ENCODE measurements at places on chromosomes 16 and 17.

- DNase-seq, result no peak
Observed at GRCh38 chr17:82638183-82638773, 10.0 kb downstream of the WDR45B start.

GRCh38 chr16:23557779-23558702 is 514 bp downstream of the UBFD1 start:
- peak; percentile 19 for DNase-seq

- no peak for DNase-seq
Observed at GRCh38 chr17:72439893-72440502, 319.2 kb downstream of the SOX9 start.

- DNase-seq, result no peak
Observed at GRCh38 chr16:73012341-73012740, 35.6 kb downstream of the ZFHX3 start.

DNA sequence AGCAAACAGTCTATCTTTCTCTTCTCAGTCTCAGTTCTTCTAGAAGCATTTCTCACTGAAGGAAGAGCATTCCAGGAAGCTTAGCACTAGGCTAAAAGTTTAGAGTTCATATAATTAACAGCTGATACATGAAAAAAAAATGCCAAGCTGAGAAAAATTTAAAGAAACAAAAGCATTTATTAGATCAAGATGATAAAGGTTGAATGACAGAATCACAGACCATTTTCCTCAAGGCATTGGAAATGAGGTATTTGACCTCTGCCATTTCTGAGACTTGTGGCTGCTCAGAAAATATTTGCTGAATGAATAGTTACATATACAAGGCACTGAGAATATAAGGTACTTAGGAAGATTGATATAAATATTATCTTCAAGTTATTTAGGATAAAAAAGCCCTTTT is 901.6 kb upstream of the GOT2 start:
- peak; percentile 4 for DNase-seq

- no peak for DNase-seq
Observed at GRCh38 chr17:69800870-69801269, 274.2 kb upstream of the KCNJ16 start.

GRCh38 chr17:27983853-27984252 is 58.6 kb upstream of the NLK start:
- no peak for DNase-seq

DNA sequence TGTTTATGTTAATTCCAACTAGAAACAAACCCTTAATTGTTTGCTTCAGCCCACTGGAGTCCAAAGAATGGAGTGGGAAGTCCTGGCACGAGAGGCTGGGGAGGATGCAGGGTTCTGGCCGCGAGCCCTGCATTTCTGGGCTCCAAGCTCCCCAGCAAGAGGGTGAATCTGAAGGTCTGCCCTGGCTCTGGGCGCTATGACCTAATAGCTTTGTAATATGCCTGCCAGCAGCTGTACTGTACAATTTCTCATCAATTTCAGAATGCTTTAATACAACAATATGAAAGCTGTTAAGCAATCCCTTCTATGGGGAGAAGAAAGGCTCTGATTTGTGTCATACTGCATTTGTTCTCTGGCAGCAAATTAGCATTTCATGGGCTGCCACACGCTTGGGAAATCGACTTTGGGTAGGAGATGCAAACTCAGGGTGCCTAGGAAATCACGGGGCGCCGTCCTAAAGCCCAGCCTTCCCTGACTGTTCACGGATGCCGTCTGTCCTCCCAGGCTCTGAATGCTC is 43.8 kb downstream of the NDEL1 start:
- no peak for DNase-seq

DNA sequence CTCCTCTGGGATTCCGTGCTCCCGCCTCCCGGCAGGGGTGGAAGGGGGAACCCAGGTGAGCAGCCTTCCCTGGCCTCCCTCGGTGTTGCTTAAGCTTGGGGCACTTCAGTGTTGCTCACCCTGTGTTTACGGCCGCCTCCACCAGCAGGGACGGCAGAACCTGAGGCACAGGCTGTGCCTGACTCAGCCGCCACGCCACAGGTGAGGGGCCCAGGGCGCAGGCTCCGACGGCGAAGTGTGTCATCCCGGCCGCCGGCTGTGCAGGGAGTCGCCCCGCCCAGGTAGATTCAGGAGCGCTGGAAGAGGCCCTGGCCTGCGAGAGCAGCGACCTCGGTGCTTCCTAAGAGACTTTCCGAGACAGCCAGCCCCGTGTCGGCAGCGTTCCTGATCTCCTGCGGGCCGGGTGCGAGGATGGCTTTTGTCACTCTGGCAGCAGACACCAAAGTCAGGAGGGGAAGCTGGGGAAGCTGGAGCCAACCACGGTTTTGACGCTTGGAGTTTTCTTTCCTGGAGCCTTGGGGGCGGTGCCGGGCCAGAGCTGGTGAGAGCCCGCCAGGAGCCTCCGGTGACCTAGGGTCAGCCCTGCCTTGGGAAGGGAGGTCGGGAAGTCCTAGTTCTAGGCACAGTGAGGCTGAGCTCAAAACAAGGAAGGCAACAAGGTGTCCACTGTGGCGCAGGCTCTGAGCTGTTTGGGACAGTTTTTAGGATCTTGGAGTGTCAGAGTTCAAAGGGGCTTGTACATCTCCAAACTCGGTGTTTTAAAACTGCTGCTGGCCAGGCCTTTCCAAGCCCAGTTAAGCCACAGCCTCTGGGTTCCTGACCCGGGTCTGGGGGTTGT is 2.1 kb downstream of the GSE1 start:
- peak; percentile 94 for DNase-seq

- DNase-seq, result peak; percentile 38
Observed at GRCh38 chr16:78925083-78925767, 675.3 kb downstream of the MAF start.

GRCh38 chr17:1577182-1577581 is 14.6 kb upstream of the PITPNA start:
- DNase-seq, result peak; percentile 81

DNA sequence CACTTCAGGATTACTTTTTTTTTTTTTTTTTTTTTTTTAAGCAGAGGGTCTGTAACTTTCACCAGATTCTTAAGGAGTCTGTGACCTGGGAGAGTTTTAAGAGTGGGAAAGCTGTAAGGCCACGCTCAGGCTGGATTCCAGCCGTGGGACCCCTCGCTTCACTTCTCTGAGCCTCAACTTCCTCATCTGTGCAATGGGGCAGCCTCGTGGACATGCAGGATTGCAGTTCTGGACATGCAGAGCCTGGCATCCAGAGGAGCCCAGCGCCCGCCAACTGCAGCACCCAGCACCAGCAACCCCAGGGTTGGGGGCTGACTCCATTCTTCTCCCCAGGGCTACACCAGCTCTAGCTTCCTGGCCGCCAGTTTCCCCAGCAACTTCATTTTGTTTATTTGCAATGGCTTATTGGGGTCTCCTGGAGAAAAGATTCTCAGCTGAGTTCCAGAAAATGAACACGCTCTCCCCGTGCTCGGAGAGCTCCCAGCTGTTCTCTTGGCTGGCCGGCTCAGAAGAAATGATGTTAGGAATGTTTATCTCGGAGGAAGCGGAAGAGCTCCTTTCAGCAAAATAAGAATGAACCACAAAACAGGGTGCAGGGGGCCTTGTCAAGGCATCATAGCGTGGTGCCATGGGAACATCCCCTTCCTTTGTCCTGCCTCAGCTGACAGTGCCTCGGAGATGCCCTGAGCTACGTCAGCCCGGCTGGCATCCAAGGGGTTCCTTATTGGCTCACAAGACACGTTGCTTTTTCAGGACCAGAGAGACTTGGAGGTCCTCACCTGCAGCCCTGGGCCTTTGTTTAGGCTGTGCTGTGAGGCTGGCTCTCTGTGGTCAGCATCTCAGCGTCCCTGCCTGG is 22.9 kb upstream of the ZCCHC14 start:
- no peak for DNase-seq

GRCh38 chr17:56213031-56213430 is 59.8 kb downstream of the ANKFN1 start:
- DNase-seq, result no peak

- DNase-seq, result no peak
Observed at GRCh38 chr17:73348018-73348828, 36.4 kb upstream of the CDC42EP4 start.

DNA sequence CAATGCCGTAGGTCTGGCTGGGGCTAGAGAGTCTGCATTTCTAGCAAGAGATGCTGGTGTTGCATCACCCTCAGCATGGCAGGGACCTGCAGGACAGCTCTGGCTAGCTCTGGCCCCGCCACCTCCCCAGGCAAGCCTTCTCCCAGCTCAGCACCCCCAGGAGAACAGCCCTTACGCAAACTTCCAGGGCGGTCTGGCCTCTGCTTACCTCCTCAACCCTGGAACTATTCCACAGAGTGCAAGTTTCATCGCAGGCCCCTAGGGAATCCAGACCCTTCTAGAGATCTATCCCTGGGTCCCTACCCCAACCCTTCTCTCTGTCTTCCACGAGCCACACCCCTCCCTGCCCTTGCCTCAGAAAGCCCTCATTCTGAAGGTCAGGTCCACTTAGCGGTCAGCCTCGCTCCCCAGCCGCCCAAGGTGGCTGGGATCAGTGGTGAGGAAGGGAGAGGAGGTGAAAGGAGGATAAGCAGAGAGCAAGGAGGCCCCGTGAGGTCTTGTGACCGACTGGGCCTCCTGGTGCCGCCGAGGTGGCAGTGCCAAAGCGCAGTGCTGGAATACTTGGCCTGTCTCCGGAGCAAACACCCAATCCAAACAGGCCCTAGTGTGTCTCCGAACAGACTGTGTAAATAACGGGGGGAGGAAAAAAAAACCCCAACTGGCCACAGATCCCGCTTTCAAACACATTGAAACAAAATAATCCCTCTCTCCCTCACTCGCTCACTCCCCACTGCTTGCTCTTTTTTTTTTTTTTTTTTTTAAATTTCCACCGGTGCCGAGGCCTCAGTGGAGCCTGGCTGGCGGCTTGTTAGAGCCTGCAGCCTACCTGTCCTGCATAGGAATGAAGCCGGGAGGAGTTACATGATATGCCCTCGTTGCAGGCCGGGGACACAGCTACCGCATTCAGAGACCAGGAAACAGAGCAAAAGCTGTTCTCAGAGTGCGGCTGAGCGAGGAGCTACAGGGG is 380.9 kb downstream of the SOX9 start:
- DNase-seq, result no peak

GRCh38 chr16:86834451-86835035 is 256.2 kb downstream of the FOXL1 start:
- peak; percentile 33 for DNase-seq

DNA sequence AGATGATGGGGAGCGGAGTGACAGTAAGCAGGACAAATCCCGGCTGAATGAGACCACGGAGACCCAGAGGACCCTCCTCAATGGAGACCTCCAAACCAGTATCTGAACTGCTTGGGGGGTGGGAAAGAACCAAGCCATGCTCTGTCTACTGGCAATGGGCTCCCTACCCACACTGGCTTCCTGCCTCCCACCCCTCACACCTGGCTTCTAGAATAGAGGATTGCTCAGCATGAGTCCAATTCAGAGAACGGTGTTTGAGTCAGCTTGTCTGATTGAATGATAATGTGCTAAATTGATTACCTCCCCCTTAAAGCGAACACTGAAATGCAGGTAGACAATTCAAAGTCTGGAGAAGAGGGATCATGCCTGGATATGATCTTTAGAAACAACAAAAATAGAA is 5.5 kb downstream of the SSTR2 start:
- no peak for DNase-seq

DNA sequence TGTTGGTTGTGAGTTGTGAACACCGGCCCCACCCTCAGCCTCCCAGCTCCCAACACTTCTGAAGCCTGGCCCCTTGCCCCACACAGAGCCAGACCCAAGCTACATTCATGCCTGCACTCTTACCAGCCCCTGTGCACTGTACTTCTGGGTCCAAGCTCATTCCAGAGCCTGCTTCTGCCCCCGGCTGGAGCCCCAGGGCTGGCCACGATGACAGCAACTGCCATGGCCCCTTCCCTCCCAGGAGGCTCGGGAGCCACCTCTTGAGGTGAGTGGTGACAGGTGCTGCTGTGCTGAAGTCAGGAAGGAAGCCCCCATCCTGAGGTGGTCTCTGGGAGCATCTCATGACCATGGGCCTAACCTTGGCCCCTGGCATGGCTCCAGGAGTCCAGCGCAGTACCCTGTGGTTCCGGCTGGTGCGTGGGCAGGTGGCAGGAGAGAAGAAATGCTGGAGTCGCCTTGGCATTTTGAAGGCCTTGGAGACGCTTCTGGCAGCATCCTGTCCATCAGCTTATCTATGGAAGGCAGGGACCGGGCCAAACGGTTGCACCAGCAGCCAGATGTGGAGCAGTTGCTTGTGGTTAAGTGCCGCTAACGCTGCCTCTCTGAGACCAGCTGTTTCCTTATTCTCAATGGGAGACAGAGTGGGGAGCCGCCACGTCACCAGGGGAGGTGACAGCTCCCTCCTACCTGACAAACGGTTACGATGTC is 3.9 kb upstream of the CDT1 start:
- DNase-seq, result no peak

DNA sequence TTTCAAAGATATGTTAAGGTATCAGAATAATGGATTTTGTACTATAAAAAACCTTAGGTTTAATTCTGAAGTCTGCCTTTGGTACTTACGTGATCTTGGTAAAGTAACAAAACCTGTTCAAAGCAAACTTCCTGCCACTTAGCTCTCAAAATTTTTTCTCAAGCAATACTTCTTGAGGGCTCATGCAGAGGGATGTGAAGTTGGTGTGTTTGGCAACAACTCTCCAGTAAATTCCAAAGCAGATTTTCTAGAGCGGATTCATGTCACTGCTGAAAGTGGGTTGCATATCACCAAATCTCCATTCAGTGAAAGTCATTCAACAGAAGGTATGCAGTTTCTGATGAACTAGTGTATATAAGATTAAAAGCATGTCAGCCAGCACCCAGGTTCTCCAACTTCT is 856.7 kb downstream of the CDH8 start:
- DNase-seq, result no peak

DNA sequence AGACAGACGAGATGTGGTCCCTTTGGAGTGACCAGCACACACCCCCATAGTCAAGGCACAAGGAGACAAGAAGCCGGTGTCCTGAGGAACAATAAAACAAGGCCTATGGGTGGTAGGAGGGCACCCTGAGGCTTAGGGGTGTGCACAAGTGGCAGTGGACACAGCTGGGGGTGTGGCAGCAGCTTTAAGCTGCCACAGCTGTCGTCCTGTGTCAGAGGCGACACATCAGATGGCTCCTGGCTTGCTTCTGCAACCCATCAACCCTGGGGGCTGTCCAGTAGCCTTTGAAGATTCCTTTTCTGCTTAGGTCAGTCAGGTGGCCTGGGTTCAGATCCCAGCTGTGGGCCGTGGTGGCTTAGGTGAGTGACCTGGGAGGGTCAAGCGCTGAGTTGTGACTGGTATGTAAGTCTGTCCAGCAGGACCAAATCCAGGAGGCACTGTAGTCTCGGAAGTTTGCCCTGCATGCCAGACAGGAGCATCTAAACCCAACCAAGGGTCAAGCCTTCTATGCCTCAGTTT is 15.8 kb downstream of the DRC3 start:
- DNase-seq, result no peak

DNA sequence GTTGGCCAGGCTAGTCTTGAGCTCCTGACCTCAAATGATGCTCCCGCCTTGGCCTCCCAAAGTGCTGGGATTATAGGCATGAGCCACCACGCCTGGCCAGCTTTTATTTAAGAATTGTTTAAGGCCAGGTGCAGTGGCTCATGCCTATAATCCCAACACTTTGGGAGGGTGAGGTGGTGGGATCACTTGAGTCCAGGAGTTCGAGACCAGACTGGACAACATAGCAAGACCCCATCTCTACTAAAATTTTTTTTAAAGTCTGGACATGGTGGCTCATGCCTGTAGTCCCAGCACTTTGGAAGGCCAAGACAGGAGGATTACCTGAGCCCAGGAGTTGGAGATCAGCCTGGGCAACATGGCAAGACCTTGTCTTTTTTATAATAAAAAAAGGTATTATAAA is 5.2 kb downstream of the PLXDC1 start:
- no peak for DNase-seq

GRCh38 chr16:12354296-12354833 is 377.8 kb downstream of the SNX29 start:
- no peak for DNase-seq
